Body of pancreas (tissue), 4 donors: ENCODE measurements at places on chromosomes 6 and 20. TPM values are rescaled to one million over a fixed set of nuclear protein-coding genes. Genes with fewer than 3 reads are reported as not detected.

TULP1 gene
- total RNA-seq = not detected

MUC22 gene
- total RNA-seq = not detected

PTPRK gene
- 60.6 TPM for total RNA-seq

RNF114 gene
- 82.0 TPM for total RNA-seq

HLA-DPB1 gene
- 41.2 TPM for total RNA-seq

C6orf52 gene
- not detected for total RNA-seq

ULBP2 gene
- total RNA-seq = 0.26 TPM

FLRT3 gene
- total RNA-seq = 3.1 TPM

SPATS1 gene
- total RNA-seq = not detected

BTNL2 gene
- not detected for total RNA-seq

SLC13A3 gene
- total RNA-seq = 6.3 TPM

TBX18 gene
- 2.0 TPM for total RNA-seq

SOBP gene
- total RNA-seq = 3.1 TPM

HMGA1 gene
- 27.7 TPM for total RNA-seq

RRAGD gene
- 9.2 TPM for total RNA-seq

CRISP3 gene
- total RNA-seq = 0.99 TPM

PRDM13 gene
- not detected for total RNA-seq
